Activated naive CD4-positive, alpha-beta T cell treated with anti-CD3 and anti-CD28 coated beads, Interleukin-2, amount 50 U/mL, for 72 hours (primary cell): ENCODE measurements at places on chromosomes 1 and 21.

- DNase-seq, result no peak
Measured at GRCh38 chr1:193131266-193131860, 9.5 kb downstream of the CDC73 start.

DNA sequence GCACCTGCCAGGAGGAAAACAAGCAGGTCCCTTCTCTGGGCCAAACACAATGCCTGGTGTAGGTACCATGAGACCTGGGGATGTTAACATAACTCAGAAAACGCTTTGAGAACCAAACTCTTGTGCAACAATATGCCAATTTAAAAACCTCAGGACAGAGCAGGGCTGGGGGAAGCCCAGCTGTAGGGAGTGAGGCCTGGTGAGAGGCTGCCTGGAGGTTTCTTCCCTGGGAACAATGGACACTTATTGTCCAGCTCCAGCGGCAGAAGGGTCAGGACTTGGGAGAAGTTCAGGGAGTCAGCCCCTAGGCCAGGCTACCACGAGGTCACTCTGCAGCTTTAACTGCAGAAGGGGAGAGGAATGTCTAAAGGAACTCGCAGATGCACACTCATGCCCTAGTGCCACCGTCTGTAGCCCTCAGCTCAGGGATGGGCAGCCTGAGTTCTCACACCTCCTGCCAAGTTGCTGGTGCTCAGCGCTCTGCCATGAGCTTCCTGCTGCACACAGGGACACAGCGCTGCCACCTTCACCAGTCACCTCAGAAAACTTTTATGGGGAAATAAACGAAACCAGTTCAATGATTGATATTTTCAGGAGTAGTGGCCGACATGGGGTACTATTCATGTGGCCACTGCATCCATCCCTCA, 8.5 kb downstream of the GPR157 start:
- DNase-seq, result no peak

GRCh38 chr1:46219551-46220520, 16.7 kb downstream of the LURAP1 start:
- DNase-seq, result no peak

- no peak for DNase-seq
Measured at GRCh38 chr1:243493156-243494129, 237.6 kb downstream of the SDCCAG8 start.

- DNase-seq, result no peak
Measured at GRCh38 chr1:54397090-54397591, 9.1 kb downstream of the SSBP3 start.

DNA sequence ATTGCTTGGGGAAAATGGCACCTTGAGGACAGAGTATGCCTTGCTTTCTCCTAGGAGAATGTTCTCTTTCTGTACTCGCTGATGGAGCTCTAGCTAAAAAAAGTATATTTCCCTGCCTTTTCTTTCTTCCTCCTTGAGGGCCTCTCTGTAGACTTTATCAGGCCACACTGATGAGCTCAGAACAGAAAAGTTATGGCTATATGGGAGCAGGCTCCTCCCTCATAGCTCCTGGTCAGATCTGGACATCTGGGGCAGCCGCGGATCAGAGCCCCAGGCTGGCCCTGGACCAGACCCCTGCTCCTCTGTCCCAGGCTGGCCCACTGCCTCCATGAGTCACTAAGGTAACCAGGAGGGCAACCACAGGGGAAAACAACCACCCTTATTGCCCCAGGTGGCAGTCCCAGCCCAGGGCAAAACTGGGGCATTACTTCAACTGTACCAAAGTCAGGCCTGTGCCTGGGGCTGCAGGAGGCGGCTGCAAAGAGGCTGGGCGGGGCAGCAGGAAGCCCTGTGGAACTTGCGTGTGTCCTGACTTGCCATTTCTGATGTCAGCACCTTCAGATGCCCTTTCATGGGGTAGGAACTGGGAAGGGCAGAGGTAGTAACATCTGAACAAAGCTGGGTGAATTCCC, 26.3 kb upstream of the ZNF648 start:
- no peak for DNase-seq

DNA sequence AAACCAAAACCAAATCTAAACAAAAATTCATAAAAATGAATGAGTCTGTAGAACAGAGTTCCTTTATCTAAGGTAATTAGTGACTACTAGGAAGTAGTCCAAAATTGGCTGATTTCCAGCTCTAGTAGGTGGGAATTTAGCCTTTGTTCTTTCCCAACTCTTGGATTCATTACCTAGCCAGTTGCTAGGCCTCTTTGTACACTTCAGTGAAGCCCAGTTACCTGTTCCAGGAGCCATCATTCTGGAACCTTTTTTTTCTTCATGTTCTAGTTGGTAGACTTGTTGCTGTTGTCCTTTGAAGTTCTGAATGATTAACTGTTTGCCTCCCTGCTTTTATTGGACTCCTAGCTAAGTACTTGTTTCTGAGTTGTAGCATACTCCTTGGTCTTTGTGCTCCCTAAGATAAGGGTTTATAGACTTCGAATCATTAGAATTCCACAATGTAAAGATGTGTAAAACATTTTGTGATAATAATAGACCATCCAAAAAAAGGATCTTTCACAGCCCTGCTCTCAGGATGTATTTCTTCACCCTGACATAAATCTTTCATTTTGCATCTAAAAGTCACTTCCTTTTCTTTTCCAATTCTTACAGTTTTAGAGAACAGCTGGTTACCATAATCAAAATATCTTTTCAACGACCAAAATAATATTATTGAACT, 9.8 kb downstream of the PLA2G4A start:
- no peak for DNase-seq

- DNase-seq, result no peak
Measured at GRCh38 chr1:234062166-234062565, 157.7 kb downstream of the SLC35F3 start.

DNA sequence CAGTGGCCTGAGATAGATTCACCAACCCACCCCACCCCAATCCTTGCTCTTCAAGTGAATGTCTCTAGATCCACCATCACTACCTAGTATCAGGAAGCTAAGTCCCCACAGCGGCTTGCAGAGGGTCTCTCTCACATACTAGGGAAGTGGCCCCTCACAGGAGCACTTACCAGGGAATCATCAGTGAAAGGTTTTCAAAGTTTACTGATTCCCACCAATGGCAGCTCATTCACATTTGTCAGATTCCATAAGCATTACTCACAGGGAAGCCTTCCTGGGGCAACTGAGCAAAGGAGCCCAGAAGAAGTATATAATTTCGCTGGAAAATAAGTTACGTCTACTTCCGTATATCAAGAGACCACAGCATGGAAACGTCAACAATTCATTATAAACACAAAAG, 120.8 kb downstream of the GREM2 start:
- DNase-seq, result no peak

- no peak for DNase-seq
Measured at GRCh38 chr1:55821234-55821633, 606.1 kb upstream of the USP24 start.

DNA sequence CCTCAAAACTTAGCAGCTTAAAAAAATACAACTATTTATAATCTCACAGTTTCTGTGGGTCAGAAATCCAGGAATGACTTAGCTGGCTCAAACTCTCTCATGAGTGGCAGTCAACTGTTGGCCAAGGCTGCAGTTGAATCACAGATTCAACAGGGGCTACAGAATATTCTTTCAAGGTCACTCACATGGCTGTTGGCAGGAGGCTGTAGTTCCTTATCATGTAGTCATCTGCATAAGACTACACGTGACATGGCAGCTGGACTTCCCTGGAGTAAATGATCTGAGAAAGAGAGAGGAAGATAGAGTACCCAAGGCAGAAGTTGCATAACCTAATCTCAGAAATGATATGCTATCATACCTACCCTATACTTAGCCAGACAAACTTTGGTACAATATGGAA, 75.2 kb upstream of the TSPAN2 start:
- no peak for DNase-seq

DNA sequence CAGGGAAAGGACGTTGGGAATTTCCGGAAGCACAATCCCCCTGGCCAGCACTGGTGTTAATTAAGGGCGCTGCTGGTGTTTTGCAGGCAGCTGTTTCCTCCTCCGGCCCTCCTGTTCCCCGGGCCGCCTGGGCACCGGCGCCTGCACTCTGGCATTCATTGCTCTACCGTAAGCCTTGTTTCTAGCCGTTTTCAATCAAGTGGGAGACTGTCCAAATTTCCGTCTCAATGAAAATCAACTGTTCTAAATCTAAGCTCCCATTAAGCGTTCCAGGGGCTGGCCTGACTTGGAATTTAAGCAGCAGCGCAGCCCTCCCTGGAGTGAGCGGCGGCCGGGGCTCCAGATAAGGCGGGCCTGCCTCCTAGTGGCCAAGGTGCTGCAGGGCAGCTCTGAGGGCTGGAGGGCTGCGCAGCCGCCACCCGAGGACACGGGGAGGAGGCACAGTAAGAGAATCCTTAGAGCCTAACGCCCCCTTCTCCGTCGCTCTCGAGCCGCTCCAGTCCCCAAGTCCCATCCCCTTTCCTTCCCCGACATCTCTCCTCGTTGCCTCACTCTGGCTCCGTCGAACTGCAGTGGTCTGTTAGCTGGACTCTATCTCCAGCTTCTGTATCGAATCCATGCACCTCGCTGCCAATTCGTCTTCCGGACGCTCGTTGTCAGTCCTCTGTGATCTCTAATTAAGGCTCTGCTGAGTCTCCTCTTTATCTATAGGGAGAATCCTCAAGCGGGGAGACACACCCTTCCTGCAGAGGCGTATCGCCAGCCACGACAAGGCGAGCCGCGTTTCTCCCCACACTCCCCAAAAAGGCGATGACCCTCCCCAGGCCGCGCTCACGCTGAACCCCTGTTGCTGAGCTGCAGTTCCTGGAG, 57.8 kb upstream of the LRRC8D start:
- peak; percentile 85 for DNase-seq

GRCh38 chr1:89735479-89735878, 85.4 kb upstream of the LRRC8D start:
- no peak for DNase-seq

DNA sequence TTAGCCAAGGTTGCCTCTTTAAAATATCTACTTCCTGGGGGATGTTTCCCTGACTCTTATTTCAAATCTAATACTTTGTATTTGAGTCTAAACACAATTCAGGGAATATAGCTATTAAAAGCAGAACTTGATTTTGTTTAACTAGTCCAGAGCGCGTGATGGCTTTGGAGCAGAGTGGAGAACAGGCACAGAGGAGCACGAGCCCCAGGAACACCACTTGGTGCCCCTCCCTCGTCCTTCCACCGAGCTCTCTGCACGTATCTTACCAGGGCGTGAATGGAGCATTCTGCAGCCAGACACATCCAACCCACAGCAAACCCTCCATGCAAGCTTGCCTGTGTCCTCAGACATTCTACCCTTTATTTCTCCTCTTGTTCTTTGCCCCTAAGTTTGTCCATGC, 14.1 kb downstream of the KIF26B start:
- no peak for DNase-seq

DNA sequence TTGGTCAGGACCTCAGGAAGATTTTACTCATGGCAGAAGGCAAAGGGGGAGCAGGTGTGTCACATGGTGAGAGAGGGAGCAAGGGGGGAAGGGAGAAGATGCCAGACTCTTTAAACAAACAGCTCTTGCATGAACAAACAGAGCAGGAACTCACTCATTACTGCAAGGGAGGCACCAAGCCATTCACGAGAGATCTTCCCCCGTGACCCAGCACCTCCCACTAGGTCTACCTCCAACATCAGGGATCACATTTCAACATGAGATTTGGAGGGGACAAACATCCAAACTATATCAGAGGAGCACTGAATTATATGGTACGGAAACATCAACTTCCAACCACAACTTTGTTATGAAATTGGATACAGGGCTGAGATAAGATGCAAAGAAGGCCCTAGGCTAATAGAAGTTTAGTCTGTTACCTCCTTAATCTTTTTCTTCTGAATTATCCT, 164.9 kb downstream of the ST6GALNAC3 start:
- no peak for DNase-seq

DNA sequence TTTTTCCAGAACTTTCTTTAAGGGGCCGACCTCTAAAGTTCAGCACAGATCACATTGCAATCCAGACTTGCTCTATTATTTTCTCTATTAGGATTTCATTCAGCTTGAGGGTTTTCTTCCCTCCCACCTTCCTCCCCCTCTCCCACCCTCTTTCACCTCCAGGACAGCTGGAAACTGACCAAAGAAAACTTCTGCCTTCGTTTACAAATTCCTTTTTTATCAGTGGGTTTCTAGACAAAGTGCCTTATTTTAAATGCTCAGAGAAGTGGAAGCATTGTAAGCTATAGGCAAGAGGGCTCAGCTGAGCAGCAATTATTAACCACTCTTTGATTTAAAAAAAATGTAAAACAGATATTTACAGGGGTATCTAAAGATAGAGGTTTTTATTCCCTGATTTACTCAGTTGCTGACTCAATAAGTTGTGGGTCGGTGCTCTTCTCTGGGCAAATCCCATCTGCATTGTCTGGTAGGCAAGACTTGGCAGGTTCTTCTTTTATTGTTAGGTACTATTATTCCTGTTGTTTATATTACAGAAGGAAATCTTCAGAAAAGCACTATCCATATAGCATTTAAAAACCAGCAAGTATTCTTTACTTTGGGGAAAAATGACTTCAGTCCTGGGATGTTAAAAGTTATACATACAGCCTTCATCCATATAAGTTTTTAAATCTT, 277.0 kb upstream of the C1orf105 start:
- no peak for DNase-seq

GRCh38 chr1:115076384-115076915, 12.9 kb downstream of the TSPAN2 start:
- no peak for DNase-seq

GRCh38 chr1:19400192-19400611, 85.1 kb downstream of the CAPZB start:
- no peak for DNase-seq

DNA sequence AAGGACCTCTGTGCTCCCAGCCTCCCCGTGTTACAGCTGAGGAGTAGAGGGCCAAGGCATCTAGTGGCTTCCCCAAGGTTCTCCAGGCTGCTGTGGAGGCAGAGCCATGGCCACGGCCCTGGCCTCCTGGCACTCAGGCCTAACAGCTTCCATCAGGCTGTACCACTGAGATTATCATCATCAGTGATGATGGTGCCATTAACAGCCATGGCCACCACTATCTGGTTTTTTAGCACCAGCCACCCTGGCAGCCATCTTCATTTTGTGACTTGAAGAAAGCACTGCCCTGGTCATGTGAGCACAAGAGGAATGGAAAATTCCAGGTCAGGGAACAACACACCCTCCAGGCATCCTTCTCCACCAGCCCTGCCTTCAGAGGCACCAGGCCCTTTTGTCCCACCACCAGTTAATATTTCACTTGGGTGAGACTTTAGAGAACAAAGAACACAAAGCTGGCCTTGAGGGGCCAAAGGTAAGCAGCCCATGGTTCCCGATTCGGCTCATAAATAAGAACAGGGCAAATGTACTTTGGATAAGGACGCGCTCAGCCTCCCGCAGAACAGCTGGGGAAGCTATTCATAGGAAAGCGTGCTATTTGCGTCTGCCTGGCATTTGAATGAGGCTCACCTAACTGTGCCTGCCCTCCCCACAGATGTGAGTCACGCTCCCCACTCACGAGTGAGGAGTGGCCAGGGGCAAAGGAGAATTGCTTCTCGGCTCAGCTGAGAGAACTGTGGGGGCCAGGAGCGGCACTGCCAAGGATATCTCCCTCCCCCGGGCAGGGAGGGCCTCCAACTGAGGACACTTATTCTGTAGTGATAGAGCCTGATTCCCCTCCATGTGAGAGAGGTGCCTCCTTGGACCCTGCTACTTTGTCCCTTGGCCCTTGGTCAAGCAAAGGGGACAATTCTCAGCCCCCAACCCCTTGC, 95.6 kb downstream of the CD58 start:
- DNase-seq, result no peak
